Hematopoietic multipotent progenitor cell (in vitro differentiated cells): ENCODE measurements at places on chromosomes 5 and 9.

DNA sequence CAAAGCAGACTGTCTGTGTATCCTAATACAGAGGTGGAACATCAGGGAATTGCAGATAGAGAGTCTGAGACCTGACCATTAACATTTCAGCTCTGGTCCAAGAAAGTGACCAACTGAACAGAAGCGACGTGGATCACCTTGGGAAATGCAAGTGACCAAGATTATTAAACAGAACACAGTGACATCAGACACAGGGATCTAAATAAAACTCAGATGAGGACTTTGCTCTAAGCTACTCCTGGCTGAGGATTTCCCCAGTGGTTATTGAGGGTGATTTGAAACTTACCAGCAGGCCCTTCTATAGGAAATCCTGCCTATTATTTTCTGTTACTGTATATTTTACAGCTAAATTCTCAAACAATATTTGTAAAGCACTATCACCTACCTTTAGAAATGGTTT, 436.0 kb downstream of the TMEM38B start:
- DNase-seq = no peak

GRCh38 chr5:59608745-59609144, 284.8 kb downstream of the PDE4D start:
- no peak for DNase-seq

DNA sequence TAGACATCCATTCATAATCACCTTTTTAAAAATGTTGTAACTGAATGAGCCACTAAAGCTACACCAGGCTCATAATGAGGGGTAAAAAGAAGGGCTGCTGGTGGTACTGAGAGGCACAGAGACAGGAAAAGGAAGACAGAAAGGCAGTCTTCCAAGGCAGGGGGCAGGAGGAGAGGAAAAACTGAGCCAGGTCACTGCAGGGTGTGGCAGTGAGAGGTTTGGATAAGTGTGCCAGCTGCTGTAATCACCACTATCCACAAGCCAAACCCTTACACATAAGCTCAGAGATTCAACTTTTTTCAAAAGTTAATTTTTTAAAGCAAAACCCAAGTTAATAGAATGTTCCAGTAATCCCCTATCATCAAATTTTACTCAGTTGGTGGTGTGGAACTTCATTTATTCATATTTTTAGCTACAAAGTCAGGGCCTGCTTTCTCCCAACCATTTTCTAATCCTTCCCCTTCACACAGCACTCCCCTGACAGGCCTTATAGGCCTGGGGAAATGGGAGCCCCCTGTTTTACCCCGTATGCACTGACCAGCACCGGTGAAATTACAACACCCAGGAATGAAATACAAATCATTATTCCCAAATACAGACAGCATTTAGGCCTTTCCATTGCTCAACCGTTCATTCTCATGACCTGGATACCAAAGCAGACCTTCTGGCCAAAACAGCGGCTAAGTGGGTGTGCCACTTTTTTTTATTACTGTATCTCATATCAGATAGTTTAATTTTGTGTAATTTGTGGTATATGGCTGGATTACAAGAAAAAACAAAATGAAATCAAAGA, 76.3 kb downstream of the EFNA5 start:
- DNase-seq = no peak

GRCh38 chr5:56357426-56357825, 124.3 kb upstream of the ANKRD55 start:
- no peak for DNase-seq

DNA sequence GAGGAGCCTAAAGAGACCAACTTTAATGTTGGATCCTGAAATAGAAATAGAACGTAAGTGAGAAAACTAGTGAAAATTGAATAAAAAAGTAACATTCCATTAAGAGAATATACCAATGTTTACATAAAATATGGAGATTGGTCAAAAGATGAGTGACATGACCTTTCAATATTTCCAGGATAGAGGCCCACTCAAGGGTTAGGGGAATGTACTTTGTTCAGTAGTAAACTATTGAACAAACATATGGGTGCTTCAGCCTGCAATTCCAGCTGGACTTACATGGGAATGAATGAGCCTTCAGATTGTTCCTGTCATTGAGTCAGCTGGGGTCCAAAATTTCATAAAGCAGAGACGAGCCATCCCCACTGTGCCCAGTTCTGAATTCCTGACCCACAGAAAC, 371.7 kb upstream of the POU5F2 start:
- DNase-seq = no peak

- DNase-seq = no peak
Measured at GRCh38 chr9:100729336-100729895, 151.5 kb downstream of the CAVIN4 start.
